Suprapubic skin (tissue), 4 donors: ENCODE measurements at places on chromosomes 3 and 15. TPM values are rescaled to one million over a fixed set of nuclear protein-coding genes. Genes with fewer than 3 reads are reported as not detected.

EFL1 gene
- 21.4 TPM for total RNA-seq

- no peak for DNase-seq
These were observed 196.0 kb upstream of the TOPAZ1 start for GRCh38 chr3:44045476-44046275.

ADPRH gene
- 2.5 TPM for total RNA-seq

CYP8B1 gene
- not detected for total RNA-seq

DNA sequence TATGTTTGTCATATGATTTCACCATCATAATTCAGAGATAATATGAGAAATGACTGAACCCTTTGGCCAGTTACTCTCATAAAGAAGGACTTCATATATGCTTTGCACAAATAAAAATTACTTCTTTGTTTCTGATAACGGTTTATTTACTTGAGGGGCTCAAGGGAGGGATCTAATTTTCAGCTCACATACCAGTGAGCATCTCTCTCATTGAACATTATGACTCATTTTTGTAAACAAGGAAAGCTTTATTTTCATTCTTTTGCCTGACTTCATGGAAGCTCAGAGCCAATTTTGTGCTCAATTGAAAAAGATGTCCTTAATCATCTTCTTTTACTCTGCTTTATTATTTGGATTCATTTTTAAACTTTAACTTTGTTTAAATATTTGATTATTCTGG is 5.8 kb downstream of the NLGN1 start:
- no peak for DNase-seq

- DNase-seq, result no peak
These were observed 304.1 kb downstream of the SATB1 start for GRCh38 chr3:18121020-18121419.

- DNase-seq, result no peak
These were observed 63.0 kb downstream of the TMEM44 start for GRCh38 chr3:194570235-194570634.

DNA sequence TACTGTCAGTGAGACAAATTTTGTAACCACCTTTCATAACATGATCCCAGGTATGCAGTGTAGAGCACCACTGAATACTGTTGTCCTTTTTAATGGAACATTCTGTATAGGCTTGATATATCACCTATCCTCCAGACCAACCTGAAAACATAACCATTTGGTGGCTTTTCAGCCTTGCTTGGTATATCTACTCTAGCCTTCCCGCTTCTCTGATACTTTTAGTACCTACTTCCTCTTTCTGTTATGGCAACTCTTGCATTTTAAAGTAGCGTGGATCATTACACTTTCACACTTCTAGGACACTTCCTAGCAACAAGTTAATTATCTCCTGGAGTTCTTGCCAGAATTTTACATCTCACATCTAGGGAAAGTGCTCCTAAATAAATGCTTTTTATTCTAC is 226.6 kb upstream of the ROBO1 start:
- no peak for DNase-seq

MAGI1 gene
- 37.9 TPM for total RNA-seq

GRCh38 chr15:33445984-33446383 is 135.2 kb downstream of the RYR3 start:
- no peak for DNase-seq

RBSN gene
- 34.5 TPM for total RNA-seq

- no peak for DNase-seq
These were observed 179.5 kb downstream of the ZNF621 start for GRCh38 chr3:40704224-40704623.

AADACL2 gene
- 65.8 TPM for total RNA-seq

DNA sequence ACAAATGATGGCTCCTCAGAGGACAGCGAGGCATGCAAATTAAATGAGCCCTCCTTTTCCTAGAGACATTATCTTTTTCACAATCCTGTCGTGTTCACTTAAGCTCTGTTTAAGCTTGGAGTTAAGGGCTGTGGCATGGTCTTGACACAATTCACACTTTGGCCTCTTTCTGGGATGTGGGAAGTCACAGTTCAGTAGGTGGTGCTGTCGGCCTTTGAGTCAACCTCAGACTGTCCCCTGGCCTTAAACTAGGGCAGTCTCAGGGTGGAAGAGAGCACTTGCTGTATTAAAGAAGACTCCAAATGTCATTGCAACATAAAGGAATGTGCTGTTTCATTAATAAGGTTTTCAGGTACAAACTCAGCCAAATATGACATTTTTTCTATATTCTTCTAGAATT is 351.0 kb downstream of the MCTP2 start:
- DNase-seq, result no peak

GRCh38 chr15:59407946-59408345 is 30.0 kb upstream of the FAM81A start:
- DNase-seq, result no peak

- no peak for DNase-seq
These were observed 46.4 kb downstream of the TNFAIP8L3 start for GRCh38 chr15:51048308-51048707.

DNA sequence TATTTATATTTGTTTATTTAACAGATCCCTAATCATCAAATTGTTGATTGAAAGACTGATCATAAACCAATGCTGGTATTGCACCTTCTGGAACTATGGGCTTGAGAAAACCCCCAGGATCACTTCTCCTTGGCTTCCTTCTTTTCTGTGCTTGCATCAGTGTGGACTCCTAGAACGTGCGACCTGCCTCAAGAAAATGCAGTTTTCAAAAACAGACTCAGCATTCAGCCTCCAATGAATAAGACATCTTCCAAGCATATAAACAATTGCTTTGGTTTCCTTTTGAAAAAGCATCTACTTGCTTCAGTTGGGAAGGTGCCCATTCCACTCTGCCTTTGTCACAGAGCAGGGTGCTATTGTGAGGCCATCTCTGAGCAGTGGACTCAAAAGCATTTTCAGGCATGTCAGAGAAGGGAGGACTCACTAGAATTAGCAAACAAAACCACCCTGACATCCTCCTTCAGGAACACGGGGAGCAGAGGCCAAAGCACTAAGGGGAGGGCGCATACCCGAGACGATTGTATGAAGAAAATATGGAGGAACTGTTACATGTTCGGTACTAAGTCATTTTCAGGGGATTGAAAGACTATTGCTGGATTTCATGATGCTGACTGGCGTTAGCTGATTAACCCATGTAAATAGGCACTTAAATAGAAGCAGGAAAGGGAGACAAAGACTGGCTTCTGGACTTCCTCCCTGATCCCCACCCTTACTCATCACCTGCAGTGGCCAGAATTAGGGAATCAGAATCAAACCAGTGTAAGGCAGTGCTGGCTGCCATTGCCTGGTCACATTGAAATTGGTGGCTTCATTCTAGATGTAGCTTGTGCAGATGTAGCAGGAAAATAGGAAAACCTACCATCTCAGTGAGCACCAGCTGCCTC is 14.7 kb downstream of the THBS1 start:
- no peak for DNase-seq

GRCh38 chr3:55648591-55649318 is 161.6 kb upstream of the WNT5A start:
- no peak for DNase-seq

TUBGCP4 gene
- 28.5 TPM for total RNA-seq

DNA sequence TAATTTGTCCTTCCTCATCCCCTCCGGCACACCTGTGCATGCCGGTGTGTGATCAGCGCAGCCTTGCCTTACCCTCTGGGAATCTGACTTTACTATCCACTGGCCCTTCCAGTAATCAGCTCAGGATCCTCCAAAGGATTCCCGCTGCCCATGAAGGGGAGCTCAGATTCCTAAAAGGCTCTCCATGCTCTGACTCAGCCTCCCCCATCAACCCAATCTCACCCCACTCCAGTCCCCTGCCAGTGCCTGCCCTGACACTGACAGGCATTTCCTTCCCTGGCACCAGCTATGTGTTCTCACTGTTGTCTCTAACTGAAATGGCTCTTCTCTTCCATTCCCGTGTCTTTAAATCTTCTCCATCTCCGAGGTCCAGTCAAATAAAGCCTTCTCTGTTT is 7.3 kb upstream of the BCL2A1 start:
- no peak for DNase-seq

DNA sequence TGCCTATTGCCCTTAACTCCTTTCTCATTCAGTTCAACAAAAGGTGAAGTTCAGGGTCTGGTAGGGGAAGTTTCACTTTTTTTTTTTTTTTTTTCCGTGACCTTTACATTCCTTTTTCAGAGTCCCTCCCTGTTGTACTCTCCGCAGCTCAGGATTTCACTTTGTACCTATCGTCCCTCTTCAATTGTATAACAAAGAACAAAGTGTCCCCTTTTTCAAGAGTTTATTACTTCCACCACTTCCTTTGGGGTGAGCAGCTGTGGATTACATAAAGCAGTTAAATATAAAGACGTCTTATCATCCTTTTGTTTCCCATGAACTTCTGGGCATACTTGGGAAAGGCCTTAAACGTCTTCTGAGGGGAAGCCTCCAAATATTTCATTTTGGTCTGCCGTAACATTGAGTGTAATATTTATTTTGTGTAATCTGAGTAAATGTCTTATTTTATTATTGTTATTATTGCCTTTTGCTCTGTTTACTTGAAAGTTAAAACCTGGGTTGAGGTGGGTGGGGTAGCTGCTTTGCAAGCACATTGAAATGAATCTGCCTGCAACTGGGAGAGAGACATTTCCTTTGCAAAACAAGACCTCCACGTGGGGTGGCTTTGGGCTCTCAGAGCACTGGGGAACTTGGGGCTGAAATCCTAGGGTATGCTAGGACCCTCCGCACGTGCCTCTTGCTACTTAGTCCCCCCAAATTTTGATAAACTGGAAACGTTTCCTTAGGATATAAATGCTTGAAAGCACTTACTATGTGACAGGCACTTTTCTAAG is 169.4 kb downstream of the MCTP2 start:
- no peak for DNase-seq

DNA sequence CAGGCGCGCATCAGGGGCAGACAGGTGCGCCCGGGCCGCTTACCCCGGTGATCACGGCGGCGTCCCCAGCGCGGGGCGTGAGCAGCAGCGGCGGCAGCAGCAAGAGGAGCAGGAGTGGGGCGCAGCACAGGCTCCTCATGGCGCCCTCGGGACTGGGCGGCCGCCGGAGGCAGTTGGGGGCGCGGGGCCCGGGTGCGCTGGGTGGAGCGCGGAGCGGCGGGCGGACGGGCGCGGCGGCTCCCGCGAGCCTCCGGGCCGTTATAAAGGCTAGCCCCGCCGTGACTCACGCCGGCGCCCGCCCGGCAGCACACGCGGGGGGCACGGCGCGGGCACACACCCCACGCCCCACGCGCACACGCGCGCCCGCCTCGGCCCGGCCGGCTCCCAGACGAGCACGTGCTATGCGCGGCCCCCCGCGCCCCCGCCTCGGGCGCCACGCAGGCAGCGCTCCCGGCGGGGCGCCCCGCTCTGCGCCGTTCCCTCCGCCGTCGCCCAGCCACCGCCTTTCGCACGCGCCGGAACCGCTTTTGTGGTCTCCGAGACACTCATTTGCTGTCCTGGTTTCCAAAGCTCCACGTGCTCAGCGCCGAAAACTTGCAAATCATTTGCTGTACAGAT is at the start of gene PROK2:
PROK2 (minus strand) TSS at position 235 of the 618 bp plus-strand sequence; CDS start at position 139, 96 bp downstream.
- no peak for DNase-seq

GPR27 gene
- total RNA-seq, result 4.0 TPM

DNA sequence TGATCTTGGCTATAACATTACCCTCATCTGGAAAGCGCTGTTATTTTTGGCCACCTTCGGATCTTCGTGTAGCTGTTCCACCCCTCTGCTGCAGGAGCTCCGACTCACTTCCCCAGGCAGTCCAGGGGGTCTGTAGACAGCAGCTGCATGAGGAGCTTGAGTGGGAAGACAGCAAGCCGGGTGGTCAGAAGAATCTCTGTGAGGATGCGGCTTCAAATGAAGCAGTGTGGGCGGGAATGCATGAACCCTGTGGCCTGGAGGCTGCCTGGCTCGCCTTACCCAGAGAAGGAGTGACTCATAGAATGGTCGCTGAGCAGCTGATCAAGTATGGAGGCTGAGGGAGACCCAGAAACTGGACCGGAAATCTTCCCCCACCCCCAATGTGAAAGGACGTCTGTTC is 45.2 kb upstream of the NR2F2 start:
- DNase-seq, result no peak

GRCh38 chr3:46479021-46479420 is 14.3 kb upstream of the LTF start:
- peak; percentile 47 for DNase-seq

GRCh38 chr3:111874177-111874820 is 15.2 kb downstream of the PHLDB2 start:
- no peak for DNase-seq

FHIT gene
- 8.8 TPM for total RNA-seq

DNA sequence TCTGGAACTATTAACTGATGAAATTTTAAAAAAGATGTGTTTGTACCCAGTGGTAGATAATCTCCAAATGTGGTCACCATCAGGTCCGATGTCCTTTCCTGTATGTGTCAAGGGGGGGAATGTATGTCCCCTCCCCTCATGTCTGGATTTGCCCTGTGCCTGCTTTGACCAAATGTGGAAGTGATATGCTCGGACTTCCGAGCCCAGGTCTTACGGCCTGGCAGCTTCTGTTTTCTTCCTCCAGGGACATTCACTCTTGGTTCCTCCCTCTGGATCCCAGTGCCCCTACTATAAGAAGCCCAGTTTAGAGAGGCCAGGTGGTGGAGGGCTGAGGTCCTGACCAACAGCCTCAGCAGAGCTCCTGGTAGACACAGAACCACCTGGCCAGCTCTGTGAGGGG is 75.5 kb downstream of the CCR1 start:
- no peak for DNase-seq

WNT7A gene
- 1.3 TPM for total RNA-seq

DNA sequence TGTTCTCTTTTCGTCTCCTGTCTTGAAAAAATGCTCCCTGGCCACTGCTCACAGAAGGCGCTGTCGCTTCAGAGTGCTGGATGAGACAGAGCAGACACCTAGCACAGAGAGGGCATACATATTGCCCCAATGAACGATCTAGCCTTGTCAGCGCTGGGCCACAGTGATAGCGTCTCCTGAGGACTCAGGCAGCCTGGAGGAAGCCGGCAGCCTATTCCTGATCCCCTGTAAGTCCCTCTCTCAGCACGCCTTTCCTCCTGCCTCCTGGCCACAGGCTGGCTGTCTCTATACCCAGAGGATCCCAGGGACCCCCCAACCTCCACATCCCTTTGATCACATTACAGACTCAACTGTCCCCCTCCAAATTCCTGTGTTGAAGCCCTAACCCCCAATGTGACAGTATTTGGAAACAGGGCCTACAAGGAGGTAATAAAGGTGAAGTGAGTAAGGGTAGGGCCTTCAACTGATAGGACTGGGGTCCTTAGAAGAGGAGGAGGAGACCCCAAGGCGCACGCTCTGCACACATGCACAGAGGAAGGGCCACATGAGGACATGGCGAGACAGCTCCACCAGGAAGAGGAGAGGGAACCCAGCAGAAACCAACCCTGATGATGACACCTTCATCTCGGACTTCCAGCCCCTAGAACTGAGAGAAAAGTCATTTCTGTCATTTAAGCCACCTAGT is 7.5 kb downstream of the PLA2G4F start:
- DNase-seq, result peak; percentile 35

GRCh38 chr15:94701281-94701985 is 470.1 kb downstream of the MCTP2 start:
- DNase-seq, result no peak

GRCh38 chr3:64747679-64748078 is 59.9 kb upstream of the ADAMTS9 start:
- no peak for DNase-seq

GRCh38 chr15:84702961-84703482 is 12.9 kb downstream of the SEC11A start:
- DNase-seq, result no peak

ISLR2 gene
- 1.9 TPM for total RNA-seq

PIERCE2 gene
- total RNA-seq, result 2.6 TPM

- no peak for DNase-seq
These were observed 11.2 kb upstream of the SEC62 start for GRCh38 chr3:169955406-169955805.

C3orf85 gene
- total RNA-seq, result not detected

CSPG4 gene
- 14.2 TPM for total RNA-seq

DZIP1L gene
- total RNA-seq, result 19.3 TPM

NPAP1 gene
- not detected for total RNA-seq

KLHL40 gene
- not detected for total RNA-seq
